ENCODE measurements at places on chromosomes 11 and 22. TPM values are rescaled to one million over a fixed set of nuclear protein-coding genes. Genes with fewer than 3 reads are reported as not detected.

The OR52W1 gene
- not detected for total RNA-seq

The DERL3 gene
- 1.0 TPM for total RNA-seq

The ISX gene
- total RNA-seq: not detected

The C11orf21 gene
- 0.31 TPM for total RNA-seq

The MAFF gene
- 6.4 TPM for total RNA-seq

The ACTN3 gene
- 0.13 TPM for total RNA-seq

The IFITM10 gene
- total RNA-seq: 18.0 TPM

The KRTAP5-7 gene
- total RNA-seq: not detected

The TRPM5 gene
- total RNA-seq: 0.08 TPM

The RAPSN gene
- 1.8 TPM for total RNA-seq

The CNGA4 gene
- 0.62 TPM for total RNA-seq

The MRGPRF gene
- total RNA-seq: 0.36 TPM

The OR4S2 gene
- total RNA-seq: not detected

The OR52I2 gene
- not detected for total RNA-seq

The TBC1D22A gene
- 28.7 TPM for total RNA-seq

The MYBPC3 gene
- total RNA-seq: not detected

The CD3D gene
- total RNA-seq: 0.39 TPM

The SLC1A2 gene
- total RNA-seq: 0.21 TPM

The MMP11 gene
- total RNA-seq: 3.0 TPM

The ACR gene
- 0.21 TPM for total RNA-seq

The GNG3 gene
- not detected for total RNA-seq

The PHF21B gene
- total RNA-seq: 4.5 TPM

The TP53I11 gene
- 132 TPM for total RNA-seq

The OR56A5 gene
- total RNA-seq: not detected

All from Panc1 (cell line).